ENCODE measurements at places on chromosomes 3 and 15.

- DNase-seq, result no peak
Measured at GRCh38 chr3:12027184-12027846, 23.1 kb downstream of the SYN2 start.

DNA sequence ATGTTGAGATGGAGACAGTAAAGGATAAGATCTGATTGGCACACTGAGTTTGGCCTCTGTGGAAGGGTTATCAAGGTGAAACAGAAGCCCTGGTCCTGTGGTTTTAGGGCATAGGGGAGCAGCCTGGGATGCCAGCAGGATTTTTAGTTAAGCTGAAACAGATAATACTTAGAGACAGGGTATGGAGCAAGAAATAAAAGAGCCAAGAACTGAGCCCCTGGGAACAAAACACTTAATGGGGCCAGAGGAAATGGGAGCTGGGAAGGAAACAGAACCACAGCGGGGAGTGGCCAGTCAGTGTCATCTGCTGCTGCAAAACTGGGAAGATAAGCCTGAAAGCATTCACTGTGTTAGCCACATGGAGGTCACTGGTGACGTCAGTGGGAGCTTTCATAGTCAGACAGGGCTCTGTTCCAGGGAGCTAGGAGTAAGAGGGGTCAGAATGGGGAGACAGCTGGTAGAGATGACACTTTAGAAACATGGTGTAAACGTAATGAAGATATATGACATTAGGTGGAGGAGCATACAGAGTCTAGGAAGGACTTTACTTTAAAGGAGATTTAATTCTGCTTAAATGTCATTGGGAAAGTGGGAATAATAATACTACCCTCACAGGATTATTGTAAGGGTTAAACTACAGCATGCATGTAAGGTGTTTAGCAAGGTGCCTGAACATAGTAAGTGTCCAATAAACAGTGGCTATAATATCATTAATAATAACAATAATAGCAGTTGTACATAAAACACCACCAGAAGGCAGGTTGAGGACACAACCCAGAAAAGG is 172.7 kb upstream of the CTNNB1 start:
- peak; percentile 11 for DNase-seq

DNA sequence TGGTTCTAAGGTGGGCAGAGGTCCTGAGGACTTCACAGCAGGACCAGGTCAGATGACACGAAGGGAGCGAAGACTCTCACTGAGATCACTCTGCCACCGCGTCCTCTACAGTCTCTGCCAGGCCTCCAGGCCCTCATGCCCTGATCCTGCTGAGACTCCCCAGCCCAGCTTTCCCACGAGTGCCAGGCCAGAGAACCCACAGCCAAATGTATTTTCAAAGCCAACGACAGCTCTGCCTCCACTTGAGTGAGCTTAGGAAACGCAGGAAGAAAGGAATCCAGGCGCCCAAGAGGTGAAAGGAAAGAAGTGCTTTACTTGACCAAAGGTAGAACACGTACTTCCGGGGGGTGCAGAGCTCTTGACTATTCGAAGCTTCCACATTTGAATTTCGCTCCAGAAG is 275.0 kb downstream of the XXYLT1 start:
- no peak for DNase-seq

DNA sequence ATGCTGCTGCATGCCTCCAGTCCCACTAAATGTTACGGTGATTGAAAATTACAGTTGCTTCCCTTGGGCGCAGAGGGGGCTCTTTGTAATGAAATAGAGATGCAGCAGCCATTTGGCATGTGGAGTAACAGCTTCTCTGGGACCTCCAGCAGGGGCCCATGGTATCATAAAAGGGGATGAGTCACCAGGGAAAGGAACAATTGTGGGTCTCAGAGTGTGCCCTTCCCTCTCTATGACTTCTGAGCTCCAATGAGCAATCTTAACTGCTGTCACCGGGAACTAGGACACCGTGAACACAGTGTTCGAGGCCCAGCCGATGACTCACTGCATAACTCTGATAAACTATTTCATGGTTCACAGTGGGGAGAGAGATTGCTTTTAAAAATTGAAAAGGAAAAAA is 164.8 kb upstream of the NUDT16 start:
- DNase-seq, result peak; percentile 77

GRCh38 chr3:50260027-50260941 is 8.7 kb upstream of the SEMA3B start:
- DNase-seq, result peak; percentile 98

DNA sequence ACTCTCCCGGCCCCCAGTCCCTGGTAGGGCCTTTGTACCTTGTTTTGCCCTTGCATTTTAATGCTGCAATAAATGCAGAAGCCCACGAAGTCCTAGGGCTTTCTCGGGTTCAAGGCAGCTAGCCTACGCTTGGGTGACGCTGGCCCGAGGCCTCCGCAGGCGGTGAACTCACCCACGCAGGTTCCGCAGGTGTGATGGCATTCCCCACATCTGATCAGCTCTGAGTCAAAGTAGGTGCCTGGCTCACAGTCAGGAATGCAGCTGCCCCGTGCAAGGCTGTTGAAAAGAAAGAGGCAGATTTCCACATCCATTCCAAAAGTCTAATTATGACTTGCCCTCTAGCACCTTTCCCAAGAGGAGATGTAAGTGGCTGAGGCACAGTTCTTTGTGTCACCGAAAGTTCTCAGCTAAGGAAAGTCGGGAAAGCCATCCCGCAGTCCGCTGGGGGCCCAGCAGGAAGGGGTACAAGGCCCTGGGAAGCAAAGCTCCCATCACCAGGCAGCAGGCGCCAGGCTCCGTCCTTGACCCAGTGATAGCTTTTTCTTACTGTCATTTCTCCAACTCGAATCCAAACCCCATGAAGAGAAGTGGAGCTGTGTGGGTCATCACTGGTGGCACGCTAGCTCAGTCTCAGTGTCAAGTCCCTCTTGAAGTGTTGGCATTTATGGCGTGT is 23.2 kb upstream of the SNRPA1 start:
- DNase-seq, result no peak

- DNase-seq, result no peak
Measured at GRCh38 chr3:81500039-81500438, 261.4 kb downstream of the GBE1 start.

DNA sequence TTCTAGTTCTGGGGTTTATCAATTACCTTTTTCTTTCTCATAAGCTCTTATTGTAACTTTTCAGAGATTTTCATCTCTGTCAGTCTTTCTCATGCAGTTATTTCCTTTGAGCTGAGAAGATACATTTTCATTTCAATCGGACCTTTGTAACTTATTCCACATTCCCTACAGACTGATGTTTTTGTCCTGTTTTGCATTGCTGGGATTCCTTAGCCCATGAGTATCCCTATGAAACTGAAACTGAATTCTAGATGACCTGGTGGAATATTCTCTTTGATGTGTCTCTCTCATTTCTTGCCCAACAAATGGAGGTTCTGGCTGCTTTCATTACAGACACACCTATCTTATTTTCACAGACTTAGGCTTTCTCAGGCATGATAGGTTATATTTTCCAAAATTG is 10.5 kb upstream of the EPHA6 start:
- DNase-seq, result no peak

GRCh38 chr3:50259432-50260026 is 9.4 kb upstream of the SEMA3B start:
- DNase-seq, result no peak

DNA sequence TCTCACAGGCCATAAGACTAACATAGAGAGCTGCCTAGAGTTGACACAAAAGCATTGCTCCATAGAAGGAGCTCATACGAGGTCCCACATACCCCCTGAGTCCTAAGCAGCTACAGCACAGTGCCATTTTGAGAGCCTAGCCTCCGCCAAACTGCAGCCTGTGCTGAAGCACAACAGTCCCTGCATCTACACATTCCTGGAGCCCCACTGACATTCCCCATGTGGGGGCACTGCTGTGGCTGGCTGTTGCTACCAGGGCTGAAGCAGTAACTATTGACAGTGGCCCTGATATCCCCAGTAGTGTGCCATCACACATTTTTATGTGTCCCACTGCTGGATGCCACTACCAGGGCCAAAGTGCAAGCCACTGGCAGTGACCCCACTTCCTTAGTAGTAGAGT is 80.3 kb downstream of the CERS3 start:
- DNase-seq, result no peak

DNA sequence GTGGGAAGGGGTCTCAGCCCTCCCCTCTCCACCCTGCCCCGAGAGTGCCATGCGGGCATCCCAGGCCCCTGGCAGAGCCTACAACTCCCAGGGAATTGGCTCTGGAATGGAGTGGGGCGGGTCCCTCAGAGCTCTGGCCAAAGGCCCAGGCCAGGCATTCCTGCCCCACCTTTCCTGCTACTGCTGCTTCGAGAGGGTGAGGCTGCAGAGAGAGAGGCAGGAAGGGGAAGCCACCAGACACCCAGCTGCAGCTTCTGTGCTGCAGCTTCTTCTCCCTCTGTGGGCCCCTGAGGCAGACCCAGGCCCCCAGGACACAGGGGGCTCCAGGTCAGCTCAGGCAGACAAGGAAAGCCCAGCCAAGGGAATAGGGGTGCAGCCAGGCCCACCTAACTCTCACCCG is 2.7 kb downstream of the ALS2CL start:
- DNase-seq, result peak; percentile 83

GRCh38 chr15:74847432-74847831 is 4.5 kb upstream of the ULK3 start:
- no peak for DNase-seq

GRCh38 chr3:56761887-56762651 is 39.7 kb downstream of the ARHGEF3 start:
- DNase-seq, result no peak

- no peak for DNase-seq
Measured at GRCh38 chr3:102156426-102156825, 278.4 kb upstream of the ZPLD1 start.

Data from small intestine (tissue), 16 donors.